ENCODE measurements at places on chromosomes 7 and 10.
A peak's percentile ranks its signal among the peaks of the same experiment; 100 is the strongest.

DNA sequence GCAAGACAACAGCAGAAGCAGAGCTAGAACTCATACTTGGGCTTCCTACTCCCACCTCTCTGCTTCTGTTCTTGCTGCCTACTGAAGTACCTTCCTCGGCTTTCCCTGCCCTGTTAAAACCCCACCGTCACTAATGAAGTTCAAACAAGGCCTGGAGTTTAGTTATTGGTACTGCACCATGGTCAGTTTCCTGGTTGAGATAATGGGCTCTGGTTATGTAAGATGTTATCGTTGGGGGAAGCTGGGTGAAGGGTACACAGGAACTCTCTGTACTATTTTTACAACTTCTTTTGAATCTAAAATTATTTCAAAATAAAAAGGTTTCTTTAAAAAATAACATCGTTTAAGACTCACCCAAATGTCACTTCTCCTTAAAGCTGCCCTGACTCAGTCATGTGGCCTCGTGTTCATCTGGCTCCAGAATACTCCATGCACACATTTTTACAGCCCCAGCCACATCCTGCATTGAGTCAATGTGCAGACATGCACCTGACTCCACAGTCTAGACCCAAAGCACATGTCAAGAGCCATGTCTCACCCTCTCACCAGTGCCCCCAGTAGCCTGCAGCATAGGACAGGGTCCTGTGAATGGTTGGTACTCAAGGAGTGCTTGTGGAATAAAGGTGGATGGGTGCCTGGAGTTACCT lies 36.9 kb upstream of the AQP1 start:
- no peak for DNase-seq

- DNase-seq, result no peak
These were observed 69.7 kb upstream of the AQP1 start for GRCh38 chr7:30841801-30842541.

DNA sequence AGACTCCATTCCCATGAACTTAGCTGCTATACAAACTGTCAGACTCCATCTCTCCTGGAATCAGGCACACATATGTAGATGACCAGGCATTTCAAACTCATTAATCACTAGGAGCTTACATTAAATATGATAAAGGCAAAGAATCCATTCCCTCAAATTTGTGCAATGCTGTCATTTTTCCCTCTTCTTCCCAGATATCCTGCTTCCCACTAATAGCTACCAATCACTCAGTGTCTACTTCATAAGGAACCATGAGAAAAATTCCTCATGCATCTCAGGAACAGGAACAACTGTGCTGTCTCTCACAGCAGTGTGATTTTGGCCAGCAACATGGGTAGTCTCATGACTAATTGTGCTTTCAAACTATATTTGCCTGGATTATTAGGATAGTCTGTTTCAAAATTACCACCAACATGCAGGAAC lies 133.9 kb downstream of the DKK1 start:
- no peak for DNase-seq

DNA sequence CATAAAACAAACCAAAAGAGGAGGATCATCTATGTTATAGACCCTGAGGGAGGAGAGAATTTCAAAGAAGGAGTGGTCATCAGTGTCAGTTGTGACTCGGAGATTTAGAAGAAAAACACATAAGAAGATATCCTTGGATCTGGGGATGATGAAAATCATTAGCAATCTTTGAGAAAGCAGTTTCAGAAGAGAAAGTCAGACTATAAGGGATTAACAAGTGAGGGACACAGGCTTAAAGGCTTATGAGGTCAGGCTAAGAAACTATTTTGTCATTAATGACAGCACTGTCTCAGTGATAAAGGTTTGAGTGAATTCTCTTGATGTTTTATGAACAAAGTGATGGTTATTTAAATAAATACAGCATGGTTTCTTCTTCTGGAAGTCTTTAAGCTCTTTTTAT lies 6.1 kb upstream of the GPR85 start:
- no peak for DNase-seq

- DNase-seq, result no peak
These were observed 173.9 kb upstream of the MEOX2 start for GRCh38 chr7:15860264-15860949.

GRCh38 chr7:44275957-44276570 lies 49.3 kb downstream of the CAMK2B start:
- DNase-seq, result peak; percentile 37

GRCh38 chr10:71750124-71750841 lies 23.0 kb downstream of the VSIR start:
- no peak for DNase-seq

DNA sequence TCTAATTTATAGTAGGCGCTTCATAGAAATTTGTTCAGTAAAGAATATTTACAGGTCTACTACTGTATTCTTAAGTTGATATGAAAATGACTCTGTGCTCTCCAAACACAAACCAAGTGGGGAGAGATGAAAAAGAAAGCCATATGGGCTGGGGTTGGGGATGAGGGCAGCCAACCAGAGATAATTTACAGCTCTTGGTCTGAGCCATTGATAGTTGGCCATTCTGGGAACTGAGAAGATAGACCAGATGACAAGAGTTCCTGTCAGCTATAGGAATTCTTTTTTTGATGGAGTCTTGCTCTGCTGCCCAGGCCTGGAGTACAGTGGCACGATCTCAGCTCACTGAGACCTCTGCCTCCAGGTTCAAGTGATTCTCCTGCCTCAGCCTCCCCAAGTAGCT lies 57.4 kb downstream of the LAMB4 start:
- no peak for DNase-seq

DNA sequence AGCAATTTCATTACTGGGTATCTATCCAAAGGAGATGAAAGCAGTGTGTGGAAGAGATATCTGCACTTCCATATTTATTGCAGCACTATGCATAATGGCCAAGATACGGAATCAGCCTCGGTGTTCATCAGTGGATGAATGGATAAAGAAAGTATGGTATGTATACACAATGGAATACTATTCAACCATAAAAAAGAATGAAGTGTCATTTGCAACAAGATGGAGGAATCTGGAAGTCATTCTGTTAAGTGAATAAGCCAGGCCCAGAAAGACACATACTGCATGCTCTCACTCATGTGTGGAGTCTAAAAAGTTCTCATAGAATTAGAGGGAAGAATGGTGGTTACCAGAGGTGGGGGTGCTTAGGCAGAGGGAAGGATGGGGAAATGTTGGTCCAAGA lies 35.3 kb downstream of the CREM start:
- DNase-seq, result no peak

GRCh38 chr10:112672706-112673105 lies 225.7 kb downstream of the VTI1A start:
- no peak for DNase-seq

DNA sequence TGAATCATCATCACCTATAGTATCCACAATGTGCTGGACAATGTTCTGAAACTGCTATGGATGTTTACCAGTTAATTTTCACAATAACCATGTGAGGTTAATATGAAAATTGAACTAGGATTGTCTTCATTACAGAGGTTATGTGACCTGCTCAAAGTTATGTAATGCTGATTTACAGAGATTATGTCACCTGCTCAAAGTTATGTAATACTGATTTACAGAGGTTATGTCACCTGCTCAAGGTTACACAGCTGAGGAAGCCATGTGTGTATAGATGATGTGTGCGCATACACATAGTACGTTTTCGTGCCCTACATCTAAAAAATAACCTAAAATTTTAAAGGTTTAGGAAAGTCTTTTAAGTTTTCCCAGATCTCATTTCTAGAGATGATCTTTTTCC lies 298.0 kb downstream of the CDK14 start:
- DNase-seq, result no peak

DNA sequence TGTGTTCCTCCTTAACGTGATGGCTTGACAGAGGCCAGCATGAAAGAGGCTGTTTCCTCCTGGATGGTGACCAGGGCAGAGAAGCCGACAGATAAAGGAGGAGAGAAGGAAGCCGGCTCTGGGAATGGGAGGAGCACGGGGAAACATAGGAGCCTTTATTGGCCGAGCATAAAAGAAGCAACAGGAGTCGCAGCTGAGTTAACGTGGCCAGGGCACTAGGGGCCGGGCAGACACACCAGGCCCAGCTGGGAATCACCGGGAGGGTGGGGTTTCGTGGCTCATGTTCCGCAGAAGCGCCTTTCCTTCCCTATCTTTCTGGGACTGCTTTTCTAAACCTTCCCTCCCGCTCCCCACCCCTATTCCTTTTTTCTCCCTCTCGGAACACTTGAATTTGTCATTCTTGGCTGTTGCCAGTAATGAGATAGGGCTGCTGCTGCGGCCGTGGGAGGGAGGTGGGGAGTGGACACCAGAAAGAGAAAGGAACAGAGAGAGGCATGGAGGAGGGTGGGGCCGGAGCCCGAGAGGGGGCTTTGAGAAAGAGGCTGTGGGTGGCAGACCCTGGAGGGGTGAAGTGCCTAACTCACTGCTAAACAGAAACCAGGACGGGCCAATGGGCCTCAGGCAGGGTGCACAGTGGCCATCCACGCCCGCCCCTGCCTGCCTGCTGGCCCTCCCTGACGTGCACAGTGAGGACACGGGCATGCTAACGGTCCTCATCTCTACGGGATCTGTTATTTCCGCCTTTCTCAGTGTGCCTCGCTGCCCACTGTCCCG lies 65.2 kb downstream of the COL13A1 start:
- peak; percentile 75 for DNase-seq

DNA sequence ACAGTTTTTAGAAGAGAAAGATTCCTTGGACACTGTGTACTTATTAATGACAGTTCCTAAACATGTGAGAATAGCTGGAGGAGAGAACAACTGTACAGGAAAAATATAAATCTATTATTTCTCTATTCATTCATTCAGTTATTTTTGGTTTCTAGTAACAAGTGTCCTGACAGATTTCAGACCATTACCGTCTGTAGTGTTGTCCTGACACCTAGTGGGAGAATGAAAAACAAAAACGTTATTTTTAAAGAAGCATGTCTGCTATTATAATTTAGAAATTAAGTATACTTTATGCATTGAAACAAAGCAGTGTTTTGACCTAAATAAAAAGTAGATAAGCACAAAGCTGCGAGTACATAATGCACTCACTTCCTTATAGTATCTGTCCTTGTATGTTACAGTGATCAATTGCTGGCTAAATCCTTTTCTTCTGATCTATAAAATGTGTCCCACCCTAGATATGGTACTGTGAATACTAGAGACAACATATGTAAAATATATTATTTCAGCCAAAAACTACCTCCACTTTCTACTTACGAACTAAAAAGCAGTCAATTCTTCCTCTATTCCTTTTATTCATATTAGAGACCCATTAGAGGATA lies 575.6 kb downstream of the ARL4A start:
- no peak for DNase-seq

- DNase-seq, result no peak
These were observed 139.3 kb downstream of the CXCL12 start for GRCh38 chr10:44245601-44245938.

DNA sequence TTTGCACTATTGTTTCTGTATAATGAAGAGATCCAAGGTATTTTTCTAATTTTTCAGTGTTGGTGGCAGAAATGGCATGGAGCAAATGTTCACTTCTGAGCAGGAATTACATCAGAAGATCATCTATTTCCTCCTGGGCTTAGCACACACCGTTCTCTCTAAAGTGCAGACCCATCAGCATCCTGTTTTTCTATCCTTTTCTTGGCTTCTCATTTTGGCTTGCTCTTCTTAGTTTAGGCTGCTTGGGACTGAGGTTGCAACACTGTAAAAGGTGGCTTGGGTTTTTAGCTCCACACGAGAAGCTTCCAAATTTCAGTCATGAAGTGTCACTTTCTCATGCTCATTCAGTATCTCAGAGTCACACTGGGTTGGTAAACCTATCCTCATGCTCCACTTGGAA lies 79.9 kb upstream of the SMIM30 start:
- no peak for DNase-seq

DNA sequence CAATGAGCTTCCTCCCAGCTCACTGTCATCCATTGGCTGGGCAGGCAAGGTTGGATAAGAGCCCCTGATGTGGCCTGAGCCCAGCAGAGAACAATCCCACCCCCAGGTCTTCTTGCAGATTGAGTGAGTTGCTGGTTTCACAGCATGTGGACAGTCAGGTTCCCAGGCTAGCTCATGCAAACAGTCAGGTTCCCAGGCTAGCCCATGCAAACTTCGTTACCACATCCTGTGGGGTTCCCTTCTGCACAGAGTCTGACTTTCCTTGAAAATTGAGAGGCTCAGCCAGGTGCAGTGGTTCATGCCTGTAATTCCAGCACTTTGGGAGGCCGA lies 67.1 kb downstream of the TMEM130 start:
- DNase-seq, result no peak

- no peak for DNase-seq
These were observed 55.8 kb upstream of the ITGA8 start for GRCh38 chr10:15775513-15775912.

DNA sequence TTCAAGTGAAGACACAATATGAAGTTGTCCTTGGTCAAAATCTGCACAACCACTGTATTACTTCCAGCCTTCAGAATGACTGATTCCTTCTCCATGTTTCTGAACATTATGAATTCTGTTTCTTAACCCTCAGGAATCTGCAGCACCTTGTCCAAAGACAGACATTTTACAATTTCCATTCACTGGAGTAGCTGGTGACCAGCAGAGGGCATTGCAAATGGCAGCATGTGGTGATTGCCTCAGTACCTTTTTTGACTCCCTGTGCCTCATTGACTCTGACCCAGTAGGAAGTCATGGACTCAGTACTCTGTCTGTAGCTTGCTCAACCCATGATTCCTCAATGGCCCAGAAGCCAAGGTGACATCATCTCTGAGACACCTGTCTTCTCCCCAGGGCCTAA lies 879 bp upstream of the VPS41 start:
- DNase-seq, result no peak

GRCh38 chr10:130454543-130455000 lies 318.4 kb downstream of the GLRX3 start:
- no peak for DNase-seq

GRCh38 chr10:20768843-20769242 lies 128.3 kb downstream of the NEBL start:
- no peak for DNase-seq

- no peak for DNase-seq
These were observed 1.5 kb downstream of the DNA2 start for GRCh38 chr10:68470300-68470699.

DNA sequence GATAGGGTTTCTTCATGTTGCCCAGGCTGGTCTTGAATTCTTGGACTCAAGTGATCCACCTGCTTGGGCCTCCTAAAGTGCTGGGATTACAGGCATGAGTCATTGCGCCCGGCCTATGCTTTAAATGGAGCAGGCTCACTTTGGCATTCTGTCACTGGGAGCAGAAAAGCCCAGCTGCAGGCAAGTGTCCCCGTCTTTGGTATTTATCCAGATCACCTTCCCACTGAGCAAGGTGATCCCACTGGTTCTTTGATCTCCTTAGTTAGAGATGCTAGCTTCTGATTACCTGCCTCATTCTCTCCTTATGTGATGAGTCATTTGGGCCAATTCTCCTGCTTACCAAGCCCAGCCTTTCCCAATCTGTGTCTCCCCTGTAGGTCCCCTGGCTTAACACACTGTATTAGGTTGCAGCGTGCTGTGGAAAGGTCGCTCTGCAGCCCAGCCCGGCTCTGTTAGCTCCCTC lies 39.3 kb downstream of the SPDYE5 start:
- no peak for DNase-seq

All from sigmoid colon (tissue), 7 donors.